RPMI7951 (cell line): ENCODE measurements at places on chromosomes 2 and 18. TPM values are rescaled to one million over a fixed set of nuclear protein-coding genes. Genes with fewer than 3 reads are reported as not detected.

GRCh38 chr18:78165525-78165924 is 814.1 kb upstream of the SALL3 start:
- DNase-seq, result no peak

The TUBA3E gene
- total RNA-seq, result not detected in 2 replicates

The CACNB4 gene
- 0.10 and 0.12 TPM in 2 replicates for total RNA-seq

The ACKR3 gene
- 14.2 and 24.0 TPM in 2 replicates for total RNA-seq
